ENCODE measurements at places on chromosomes 5 and 9. TPM values are rescaled to one million over a fixed set of nuclear protein-coding genes. Genes with fewer than 3 reads are reported as not detected.

- DNase-seq: no peak
Measured at GRCh38 chr5:56147106-56147505, 86.0 kb downstream of the ANKRD55 start.

GRCh38 chr5:101915554-101915953 is 380.5 kb downstream of the SLCO4C1 start:
- DNase-seq: no peak

Gene C5orf34
- total RNA-seq: 3.1 TPM

DNA sequence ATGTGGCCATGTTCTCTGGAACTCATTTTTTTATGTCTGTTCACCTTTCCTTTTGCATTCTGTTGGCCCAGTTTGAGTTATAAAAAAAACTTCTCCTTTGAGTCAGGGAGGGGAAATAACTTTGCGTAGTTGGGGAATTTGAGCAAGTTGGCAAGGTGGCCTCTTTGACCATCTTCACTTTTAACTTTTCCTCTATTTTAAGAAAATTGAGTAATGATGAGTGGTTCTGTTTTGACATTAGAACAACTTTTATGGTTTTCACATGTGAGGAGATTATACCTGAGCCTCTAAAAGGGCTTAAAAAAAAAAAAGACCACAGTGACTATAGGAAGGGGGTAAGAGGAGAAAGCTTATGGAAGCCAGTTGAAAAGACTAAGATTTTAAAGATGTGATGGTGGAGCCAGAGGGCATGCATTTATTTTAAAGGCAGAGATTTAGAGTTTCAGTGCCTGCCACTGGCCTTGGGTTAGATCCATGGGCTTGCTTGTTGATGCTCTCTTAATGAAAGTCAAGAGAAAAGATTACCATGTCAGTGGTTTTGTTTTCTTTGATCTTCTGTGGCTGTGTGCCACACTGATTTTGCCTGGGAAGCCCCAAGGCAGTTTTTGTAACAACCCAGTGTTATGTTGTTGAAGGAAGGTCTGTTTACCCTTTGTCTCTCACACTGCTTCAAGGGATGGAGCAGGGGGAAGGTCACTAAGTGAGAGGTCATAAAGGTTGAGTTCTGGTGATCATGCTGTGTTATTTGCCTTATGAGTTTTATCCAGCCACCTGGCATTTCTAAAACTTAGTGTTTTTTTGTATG is 219.7 kb upstream of the CD180 start:
- DNase-seq: no peak

DNA sequence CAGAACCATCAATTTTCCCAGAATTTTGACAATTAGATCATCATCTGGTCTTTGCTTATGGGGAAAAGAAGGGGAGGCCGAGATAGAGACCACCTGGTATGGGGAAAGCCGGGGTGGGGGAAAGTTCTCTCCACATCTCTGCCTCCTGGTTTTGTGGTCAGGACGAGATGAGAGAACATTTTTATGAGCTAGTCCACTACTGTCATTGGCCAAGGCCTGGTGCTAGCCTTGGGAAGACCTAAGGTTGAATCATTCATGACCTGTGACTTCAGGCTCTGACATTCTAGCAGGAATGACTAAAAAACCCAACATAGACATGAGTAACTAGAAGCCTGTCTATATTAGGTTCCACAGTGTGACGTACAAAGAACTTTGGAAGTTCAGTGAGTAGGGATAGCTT is 135.2 kb downstream of the PTTG1 start:
- no peak for DNase-seq

Gene MOCS2
- total RNA-seq: 25.4 TPM

DNA sequence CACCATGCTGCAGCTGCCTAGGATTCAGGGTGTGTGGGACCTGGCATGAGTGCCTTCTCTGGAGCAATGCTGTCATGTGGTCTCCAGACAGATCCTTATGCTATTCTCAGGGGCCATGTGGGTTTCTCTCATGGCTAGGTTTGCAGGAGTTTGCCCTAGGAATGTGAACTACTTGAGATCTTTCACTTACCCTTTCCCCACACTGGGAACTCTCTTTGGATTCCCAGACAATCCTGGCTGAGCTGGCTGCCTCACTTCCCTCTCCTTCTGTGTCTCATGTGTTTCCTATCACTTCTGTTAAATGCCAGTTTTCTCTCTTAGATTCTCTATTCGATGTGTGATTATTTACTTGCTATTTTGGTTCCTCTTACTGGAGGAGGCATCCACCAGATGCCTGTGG is 270.2 kb upstream of the RASA1 start:
- DNase-seq: no peak
